ENCODE measurements at places on chromosomes 2 and 18.
A peak's percentile ranks its signal among the peaks of the same experiment; 100 is the strongest.

- ATAC-seq, result no peak
Measured at GRCh38 chr2:236259371-236259770, 4.8 kb downstream of the ASB18 start.

DNA sequence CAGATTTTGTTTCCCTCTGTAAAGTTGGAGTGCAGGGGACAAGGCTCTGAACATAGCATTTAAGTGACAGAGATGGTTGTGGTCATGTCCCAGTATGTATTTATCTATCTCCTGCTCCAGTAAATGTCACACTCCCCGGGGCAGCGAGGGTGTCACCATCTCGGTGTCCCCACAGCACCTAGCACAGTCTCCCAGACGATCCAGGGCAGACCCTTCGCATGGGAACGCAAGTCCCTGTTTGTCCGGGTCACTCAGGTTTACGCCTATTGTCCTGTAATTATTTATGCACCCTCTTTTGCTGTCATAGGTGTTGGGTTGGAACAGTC, 12.6 kb upstream of the NTSR2 start:
- ATAC-seq, result no peak

- no peak for ATAC-seq
Measured at GRCh38 chr18:45889419-45890064, 64.1 kb downstream of the SIGLEC15 start.

- no peak for ATAC-seq
Measured at GRCh38 chr2:36707050-36707449, 10.5 kb downstream of the VIT start.

DNA sequence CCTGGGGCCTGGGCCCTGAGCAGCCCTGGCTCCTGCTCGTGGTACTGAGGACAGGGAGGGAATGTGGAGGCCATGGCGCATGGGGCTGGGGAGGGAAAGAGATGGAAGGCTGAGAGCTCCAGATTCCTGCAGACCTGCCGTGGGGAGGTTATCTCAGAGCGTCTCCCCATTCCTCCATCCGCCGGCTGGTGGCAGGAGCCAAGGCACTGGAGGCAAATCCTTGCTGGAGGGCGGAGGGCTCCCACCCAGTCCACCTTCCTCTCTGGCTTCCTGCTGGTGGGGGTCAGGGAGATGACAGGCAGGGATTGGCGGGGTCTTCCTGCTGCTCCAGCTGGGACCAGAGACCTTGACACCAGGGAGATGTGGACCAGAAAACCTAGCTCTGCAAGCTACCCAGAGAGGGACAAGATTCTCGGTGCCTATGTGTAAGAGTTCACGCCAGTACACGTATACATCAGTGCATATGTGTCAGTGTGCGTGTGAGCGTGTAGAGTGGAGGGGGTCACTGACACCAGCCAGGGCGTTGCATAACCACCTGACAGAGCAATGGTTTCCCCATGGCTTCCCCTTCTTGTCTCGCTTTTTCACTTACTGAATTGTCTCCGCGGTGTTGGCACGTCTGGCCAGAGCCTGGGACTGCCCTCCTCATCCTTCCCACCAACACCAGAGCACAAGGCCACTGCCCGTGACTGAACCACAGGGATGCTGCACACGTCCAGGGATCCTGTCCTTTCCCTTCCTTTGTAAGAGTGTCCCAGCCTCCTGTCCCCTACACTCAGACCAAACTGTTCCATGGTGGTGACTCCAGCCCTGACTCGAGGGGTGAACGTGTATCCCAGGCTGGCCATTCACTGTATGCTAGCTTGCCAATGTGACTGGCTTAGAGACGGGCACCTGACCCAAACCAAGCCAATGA, 15.8 kb upstream of the SEMA4C start:
- ATAC-seq, result no peak

DNA sequence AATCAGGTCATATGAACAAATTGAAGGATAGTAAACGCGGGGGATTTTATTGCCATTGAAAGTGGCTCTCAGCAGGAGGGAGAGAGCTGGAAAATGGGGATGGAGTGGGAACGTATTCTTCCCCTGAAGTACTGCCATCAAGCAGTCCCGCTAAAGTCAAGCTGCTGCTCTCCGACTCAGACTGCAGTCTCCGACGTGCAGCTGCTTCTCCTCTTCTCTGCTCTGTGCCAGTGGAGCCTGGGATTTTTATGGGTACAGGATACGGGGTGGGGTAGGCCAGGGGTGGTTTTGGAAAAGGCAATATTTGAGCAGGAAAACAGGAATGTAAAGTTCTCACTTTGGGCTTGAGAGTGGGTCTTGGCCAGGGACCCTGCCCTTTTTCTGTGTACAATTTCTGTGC, 33.0 kb downstream of the KCTD18 start:
- ATAC-seq, result no peak

GRCh38 chr2:124763611-124764010, 738.5 kb downstream of the CNTNAP5 start:
- no peak for ATAC-seq

- ATAC-seq, result no peak
Measured at GRCh38 chr2:218086478-218086877, 17.4 kb downstream of the RUFY4 start.

DNA sequence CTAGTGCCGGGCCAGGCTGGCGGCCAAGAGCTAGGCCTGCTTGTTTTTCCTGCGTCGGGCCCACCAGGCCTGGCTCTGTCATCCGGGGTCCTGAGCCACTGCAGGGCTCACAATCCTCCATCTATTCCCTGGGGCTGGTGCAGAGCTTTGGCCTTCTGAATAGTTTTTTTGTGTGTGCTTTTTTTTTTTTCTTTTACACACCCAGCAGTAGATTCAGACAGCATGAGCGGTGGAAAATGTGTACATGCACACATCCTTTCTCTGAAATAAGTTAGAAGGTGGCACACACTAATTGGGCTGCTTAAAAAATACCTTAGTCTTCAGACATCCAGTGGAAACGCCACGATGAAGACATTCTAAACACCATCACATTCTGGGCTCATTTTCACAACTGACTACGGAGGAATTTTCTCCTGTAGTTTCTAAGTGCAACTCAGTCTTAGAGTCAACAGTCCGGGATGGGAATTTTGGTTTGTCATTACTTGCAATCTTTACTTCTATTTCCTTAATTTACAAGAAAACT, 6.1 kb downstream of the ZFP36L2 start:
- ATAC-seq, result peak; percentile 13

All from activated T-helper 17 cell treated with anti-CD3 and anti-CD28 coated beads, Interleukin-2, amount 50 U/mL, for 72 hours (primary cell).